ENCODE measurements at places on chromosomes 3 and 15. TPM values are rescaled to one million over a fixed set of nuclear protein-coding genes. Genes with fewer than 3 reads are reported as not detected.

DNA sequence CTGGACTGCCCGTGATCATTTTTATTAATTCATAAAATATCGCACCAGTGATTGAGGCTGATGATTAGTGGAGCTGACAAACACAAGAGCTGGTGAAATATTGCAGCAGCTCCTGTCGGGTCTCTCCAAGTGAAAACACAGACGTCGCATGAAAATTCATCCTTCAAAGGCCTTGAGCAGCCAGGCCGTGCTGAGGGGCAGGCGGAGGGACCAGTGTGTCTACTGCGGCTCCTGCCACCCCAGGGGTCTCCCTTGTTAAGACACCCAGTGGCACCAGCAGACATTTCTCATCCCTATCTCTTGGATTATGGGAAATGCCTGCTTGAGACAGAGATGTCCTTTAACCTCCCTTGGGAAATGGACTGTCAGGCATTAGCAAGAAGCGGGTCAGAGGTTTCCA, 289.4 kb upstream of the TLE3 start:
- no peak for DNase-seq

DNA sequence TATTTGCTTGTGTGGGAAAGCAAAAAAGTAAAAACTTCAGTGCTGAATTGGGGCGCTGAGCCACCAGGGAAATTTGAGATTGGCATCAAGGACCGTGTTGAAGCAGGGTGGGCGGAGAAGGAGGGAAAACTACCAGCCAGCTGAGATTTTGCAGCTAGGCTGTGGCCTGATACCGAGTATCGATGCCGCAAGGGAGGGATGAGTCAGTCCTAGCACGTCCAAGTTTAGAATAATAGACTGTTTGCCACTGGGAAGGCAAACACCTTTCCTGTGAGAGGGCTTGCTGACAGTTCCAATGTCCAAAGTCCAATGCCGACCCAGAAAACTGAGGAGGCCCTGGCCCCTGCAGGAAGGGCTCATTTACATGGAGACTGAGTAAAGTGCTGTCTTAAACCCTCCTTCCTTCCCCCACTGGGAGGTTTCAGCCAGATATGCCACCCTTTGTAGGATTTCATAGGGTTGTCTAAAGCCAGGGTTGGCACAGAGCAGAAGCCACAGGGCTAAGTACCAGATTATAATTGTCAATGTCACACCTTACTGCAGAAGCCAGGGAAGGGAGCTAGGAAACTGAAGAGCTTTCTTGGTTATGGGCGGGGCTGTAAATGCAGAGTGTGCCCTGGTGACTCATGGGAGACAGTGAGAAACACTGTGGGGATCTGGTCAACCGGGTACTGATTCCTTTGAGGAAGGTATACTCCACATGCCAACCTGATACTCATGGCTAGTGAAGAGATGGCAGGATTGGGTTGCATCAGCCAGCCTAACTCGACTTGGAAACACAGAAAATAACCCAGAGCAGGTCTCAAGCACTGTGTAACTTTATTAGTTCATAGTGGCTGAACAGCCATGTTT, 28.4 kb upstream of the PIK3CB start:
- no peak for DNase-seq

DNA sequence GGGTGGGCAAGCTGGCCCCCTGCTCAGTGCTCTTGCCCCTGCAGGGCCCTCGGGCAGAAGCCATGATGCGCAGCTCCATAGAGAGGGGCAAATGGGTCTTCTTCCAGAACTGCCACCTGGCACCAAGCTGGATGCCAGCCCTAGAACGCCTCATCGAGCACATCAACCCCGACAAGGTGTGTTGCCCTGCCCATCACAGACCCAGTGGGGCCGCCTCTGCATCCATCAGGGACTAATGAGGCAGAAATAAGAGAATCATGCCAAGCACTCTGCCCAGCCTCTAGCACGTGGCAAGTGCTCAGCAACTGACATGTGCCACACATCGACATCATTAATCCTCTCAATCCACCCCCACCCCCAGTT, 49.4 kb downstream of the SEMA3G start:
- peak; percentile 2 for DNase-seq

DNA sequence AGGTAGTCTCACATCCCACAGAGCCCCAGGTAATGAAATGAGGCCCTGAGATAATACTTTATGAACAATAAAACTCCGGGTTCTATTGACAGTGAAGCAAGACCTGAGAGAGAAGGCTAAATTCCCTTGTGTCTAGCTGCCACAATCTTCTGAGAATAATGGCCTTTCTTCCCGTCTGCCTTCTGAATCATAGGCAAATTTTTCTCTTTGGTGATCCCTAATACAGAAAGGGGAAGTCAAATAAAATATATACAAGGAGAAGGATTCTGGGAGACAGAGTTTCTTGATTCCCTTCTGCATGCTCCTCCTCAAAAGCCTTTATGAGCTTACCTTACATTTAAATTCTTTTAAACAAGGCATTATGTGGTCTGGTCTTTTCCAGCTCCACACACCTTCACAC, 29.9 kb upstream of the CCR2 start:
- no peak for DNase-seq

DNA sequence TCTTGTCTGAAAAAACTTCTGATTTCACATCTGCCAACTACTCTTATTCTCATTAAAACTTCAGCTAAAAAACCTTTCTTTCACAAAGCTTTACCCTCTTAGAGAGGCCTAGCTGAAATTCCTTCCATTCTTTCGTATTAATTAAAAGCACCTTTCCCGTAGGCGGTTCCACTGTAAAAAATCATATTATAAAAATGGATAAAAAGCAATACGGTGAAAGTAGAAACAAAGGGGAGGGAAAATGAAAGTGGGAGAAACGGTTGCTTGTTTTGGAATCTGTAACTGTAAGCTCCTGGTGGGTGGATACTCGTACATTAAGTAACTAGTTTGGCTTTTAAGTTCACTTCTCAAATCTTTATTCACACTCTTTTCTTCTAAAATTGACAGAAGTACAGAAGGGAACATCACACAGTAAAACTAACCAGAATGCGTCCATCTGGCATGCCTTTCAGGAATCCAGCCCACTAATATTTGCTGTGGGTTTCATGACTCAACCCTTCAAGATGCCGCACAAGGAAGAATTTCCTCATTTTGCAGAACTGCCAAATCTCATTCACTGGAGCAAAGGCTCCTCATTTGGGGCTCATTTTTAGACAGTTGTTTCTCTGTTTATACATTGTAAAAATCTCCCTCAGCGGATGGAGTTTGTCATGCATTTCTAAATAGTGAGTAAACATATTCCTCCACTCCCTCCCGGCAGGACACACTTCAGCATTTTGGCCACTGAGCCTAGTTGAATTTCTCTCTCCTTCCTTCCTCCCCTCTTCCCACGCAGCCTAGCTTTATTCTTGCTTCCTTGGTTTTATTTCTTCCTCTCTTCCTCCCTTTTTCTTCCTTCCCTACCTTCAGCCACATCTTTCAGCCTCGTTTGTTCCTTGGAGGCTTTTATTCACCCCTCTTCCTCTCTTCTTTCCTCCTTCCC, 419.5 kb upstream of the NAALADL2 start:
- no peak for DNase-seq

GRCh38 chr3:178156301-178156700, 379.9 kb upstream of the KCNMB2 start:
- no peak for DNase-seq

DNA sequence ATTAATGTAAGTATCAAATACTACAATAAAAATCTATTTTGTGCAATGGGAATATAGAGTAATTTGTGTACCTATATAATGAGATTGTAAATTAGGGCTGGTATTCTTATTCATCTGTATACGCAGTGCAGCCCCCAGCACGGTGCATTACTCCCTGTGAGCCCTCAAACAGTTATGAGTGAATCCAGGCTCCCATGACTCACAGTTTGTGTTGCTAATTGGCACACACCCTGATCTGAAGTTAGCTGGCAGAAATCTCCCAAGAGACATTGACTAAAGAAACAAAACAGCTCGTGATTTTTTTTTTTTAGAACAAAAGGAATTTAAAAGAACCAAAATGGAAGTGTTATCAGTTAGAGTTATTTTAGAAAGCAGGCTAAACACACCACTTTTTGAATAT, 15.7 kb downstream of the GK5 start:
- DNase-seq, result no peak

DNA sequence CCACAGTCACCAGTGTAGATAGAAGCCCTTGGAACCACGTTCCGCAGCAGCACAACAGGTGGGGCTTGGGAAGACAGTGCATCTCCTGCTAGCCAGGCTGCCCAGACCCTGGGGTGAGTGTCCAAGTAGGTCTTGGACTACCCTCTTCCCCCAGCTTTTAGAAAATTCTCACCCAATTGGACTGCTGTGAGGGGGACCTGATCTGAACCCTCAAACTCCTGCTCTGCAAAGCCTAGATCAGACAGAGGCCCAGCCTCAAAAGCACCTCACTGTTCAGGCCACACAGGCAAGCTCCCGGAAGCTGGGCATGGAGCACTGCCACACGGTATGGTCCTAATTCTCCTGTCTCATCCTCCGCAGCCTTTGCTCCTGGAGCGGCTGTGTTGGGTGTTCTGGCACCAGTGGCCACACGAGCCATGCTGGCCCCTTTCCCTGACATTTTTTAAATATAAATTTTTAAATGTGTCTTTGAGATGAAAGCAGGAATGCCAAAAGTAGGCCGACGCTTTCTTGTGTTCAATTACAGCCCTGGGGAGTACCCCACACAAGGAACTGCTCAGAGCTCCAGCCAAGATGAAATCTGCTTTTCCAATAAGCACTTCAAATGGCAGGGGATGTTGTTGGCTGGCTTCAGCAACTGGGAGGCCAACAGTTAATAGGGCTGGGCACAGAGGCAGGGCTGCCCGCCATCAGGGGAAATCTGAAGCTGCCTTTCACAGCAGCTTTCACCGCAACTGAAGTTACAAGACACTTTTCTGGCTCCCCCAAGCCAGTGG, 40.9 kb downstream of the CPN2 start:
- DNase-seq, result no peak

- DNase-seq, result no peak
Observed at GRCh38 chr3:72997421-72997961, 880 bp downstream of the PPP4R2 start.

DNA sequence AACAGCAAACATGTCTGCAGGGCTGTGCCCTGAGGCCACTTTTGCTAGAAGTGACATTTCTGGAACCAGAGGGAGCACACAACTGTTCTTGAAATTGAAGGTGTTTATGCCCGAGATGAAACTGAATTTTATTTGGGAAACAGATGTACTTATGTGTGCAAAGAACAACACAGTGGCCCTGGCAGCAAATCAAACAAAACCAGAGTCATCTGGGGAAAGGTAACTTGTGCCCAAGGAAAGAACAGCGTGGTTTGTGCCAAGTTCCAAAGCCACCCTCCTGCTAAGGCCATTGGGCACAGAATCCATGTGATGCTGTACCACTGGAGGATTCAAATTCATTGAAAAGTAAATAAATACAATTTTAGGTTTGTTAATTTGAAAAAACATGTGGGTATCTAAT, 31.2 kb upstream of the RARRES1 start:
- DNase-seq, result no peak

- no peak for DNase-seq
Observed at GRCh38 chr3:62839748-62840147, 35.5 kb downstream of the CADPS start.

- DNase-seq, result no peak
Observed at GRCh38 chr3:58366699-58367098, 34.0 kb downstream of the PXK start.

DNA sequence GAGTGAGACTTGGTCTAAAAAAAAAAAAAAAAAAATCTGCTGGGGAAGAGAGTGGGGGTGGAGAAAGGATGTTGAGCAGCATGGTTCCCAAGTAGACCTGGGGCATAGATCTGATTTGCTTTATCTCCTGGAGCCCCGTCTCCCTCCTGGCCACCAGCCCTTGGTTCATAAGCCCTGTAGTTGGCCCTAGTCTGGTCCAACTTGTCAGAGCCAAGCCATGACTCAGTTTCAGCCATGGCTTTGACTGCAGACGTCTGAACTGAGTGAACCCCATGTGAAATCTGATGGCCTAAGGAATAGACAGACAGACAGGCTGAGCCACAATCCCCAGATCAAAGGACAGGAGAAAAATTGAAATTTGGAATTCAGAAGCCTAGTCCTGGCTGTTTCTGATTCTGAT, 2.0 kb upstream of the CILP start:
- DNase-seq, result no peak

- no peak for DNase-seq
Observed at GRCh38 chr3:46868287-46868686, 5.0 kb upstream of the MYL3 start.

Gene NDUFAF3
- 159 TPM for total RNA-seq

Gene MB21D2
- 1.8 TPM for total RNA-seq

Gene SQOR
- 16.5 TPM for total RNA-seq

Data from left ventricle myocardium inferior (tissue), 1 donor.